ENCODE measurements at places on chromosomes 16 and 17. TPM values are rescaled to one million over a fixed set of nuclear protein-coding genes. Genes with fewer than 3 reads are reported as not detected.

GRCh38 chr16:85619101-85619891, 6.2 kb downstream of the GSE1 start:
- no peak for DNase-seq
- H3K4me3 ChIP-seq = no peak overlapping the region
- H3K27ac ChIP-seq = no peak overlapping the region
- no peaks in the 10 kb centered on the region for H3K27me3 ChIP-seq

GRCh38 chr17:51890710-51891109, 267.8 kb downstream of the CA10 start:
- DNase-seq = no peak
- H3K27ac ChIP-seq = no peak overlapping the region
- no peaks in the 10 kb centered on the region for H3K27me3 ChIP-seq
- H3K4me3 ChIP-seq = no peak overlapping the region
- H3K36me3 ChIP-seq = no peaks in the 10 kb centered on the region
- H3K4me1 ChIP-seq = no peaks in the 10 kb centered on the region

GRCh38 chr17:42928714-42929496, 28.3 kb downstream of the G6PC1 start:
- H3K27me3 ChIP-seq = no peaks in the 10 kb centered on the region
- no peak overlapping the region for H3K4me3 ChIP-seq
- peak overlapping the region; percentile 34 for H3K27ac ChIP-seq
- H3K36me3 ChIP-seq = no peaks in the 10 kb centered on the region
- no peaks in the 10 kb centered on the region for H3K4me1 ChIP-seq

DNA sequence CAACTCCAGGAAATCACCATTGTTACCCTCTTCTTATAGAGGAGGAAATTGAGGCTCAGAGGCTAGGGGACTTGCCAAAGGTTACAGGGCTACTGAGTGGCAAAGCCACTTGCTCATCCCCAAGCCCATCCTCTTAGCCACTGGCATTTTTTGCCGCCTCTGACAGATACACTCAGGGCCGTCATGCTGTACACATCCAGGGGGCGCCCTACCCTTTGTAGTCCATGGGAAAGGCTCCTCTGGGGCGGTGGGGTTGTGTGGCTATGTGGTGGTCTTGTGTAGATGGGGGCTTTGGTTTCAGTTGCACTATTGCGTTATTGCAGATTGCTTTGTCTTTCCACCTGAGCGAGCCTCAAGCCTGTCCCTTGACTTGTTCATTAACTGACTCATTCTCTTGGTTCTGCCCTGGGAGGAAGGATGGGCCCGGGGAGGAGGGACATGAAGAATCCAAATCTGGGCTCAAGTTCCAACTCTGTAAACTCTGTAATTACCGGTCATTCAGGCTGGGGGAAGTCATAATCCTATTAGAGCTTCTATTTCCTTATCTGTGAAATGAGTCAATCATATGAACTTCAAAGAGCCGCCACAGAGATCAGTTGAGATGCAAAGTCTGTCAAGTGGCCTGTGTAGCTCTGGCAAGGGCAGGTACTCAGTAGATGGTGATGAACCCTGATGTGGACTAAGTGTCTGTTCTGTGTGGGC, 2.8 kb downstream of the NOS2 start:
- peaks cover 24% of the 10 kb centered on the region for H3K27me3 ChIP-seq
- peaks cover 5% of the 10 kb centered on the region for H3K4me1 ChIP-seq
- no peak overlapping the region for H3K4me3 ChIP-seq
- H3K36me3 ChIP-seq = no peaks in the 10 kb centered on the region
- DNase-seq = no peak
- H3K27ac ChIP-seq = no peak overlapping the region

DNA sequence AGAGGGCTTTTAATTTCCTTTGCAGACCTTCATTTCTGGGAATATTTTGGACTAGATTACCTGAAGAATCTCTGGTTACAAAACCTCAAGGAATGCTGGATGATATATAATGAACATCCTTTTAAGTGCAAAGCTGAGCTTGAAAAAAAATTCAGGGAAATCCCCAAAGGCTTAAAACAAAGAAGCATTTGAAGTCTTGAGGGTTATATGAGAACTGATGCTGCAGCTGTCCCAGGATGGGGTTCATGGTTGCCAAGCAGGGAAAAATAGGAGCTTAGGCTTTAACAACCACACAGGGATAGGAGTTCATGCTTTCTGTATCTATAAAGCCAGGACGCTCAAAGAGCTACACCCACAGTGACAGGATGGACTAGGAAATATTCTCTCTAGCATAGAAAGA, 150.4 kb upstream of the IRX5 start:
- no peak overlapping the region for H3K27ac ChIP-seq
- no peaks in the 10 kb centered on the region for H3K4me1 ChIP-seq
- DNase-seq = no peak

- H3K4me1 ChIP-seq = no peaks in the 10 kb centered on the region
- no peak overlapping the region for H3K4me3 ChIP-seq
- H3K36me3 ChIP-seq = no peaks in the 10 kb centered on the region
- DNase-seq = no peak
Measured at GRCh38 chr17:4440690-4441686, 7.2 kb downstream of the SPNS3 start.

DNA sequence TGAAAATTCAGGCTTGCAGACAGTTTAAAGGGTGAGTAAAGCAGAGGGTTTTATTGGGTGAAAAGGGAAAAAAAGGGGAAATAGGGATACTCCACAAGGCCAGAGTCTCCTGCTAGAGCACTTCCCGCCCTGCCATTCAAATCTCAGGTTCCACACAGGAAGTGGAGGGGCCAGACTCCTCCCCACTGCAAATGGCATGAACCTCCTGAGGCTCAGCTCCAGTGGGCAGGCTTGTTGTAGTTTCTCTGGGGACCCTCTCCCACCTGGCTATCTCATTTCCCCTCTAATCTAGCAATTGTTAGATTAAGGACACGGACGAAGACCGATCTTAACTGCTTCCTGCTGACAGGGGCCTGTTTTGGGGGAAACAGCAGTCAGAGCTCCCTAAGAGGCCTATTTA, 43.4 kb downstream of the TAOK1 start:
- no peak for DNase-seq
- no peak overlapping the region for H3K27ac ChIP-seq
- H3K36me3 ChIP-seq = no peaks in the 10 kb centered on the region
- peak overlapping the region; percentile 9 for H3K4me3 ChIP-seq
- no peaks in the 10 kb centered on the region for H3K27me3 ChIP-seq

DNA sequence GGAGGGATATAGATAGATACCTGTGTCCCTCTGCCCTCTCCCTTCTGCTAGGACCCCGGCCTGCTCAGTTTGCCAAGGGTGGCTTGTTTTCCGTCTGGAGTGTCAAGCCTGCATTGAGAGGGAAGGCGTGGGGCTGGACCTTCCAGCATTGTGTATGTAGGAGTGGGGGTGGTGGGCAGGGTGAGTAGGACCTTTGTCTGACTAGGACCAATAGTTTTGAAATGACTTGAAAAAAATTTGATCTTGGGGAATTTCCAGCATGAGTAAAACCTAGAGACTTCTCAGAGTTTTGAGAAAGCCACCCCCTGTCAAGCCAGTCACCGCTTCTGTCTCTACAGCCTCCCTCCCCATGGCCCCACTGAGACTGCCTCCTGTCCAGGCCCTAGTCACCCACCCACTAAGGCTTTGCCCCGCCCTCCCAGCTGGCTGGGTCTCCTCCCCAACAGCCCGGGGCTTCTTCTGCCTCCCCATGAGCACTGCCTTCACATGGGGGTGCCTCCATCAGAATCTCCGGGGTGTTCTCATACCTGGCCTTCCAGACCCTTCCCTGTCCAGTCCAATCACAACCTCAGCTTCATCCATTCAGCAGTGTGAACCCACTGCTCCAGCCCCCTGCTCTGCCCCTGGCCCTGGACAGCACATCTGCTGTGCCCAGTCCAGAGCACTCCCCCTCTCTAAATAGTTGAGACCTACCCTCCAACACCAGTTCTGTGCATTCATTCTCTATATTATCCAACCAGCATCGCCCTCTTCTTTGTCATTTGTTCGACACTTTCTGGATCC, 207.0 kb downstream of the MSI2 start:
- no peaks in the 10 kb centered on the region for H3K27me3 ChIP-seq
- no peak overlapping the region for H3K27ac ChIP-seq
- no peak for DNase-seq
- peaks cover 28% of the 10 kb centered on the region for H3K4me1 ChIP-seq
- H3K4me3 ChIP-seq = no peak overlapping the region

DNA sequence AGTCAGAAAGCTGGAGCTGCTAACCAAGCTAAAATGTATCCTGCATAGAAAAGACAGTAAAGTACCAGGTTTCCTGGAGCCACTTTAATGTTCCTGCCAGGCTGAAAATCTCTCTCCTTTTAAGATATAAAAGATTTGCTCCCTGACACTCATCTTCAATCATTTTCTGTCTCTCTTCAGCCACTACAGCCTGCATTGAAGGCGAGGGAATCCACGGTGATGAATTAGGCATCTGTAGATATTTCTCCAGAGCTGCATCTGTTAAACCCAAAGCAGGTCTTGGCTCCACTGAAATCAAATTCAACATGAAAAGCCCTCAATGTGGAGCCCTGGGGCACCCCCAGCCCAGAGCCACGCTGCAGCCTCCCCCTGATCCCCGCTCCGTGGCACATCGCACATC, 94.7 kb upstream of the CRHR1 start:
- no peaks in the 10 kb centered on the region for H3K4me1 ChIP-seq
- no peak overlapping the region for H3K4me3 ChIP-seq
- H3K36me3 ChIP-seq = no peaks in the 10 kb centered on the region

GRCh38 chr16:84048871-84049270, 6.3 kb upstream of the SLC38A8 start:
- H3K4me3 ChIP-seq = no peak overlapping the region
- DNase-seq = peak; percentile 39
- H3K27me3 ChIP-seq = no peaks in the 10 kb centered on the region

GRCh38 chr16:18836702-18837101, 35.4 kb upstream of the ARL6IP1 start:
- peaks cover 4% of the 10 kb centered on the region for H3K4me1 ChIP-seq
- no peak overlapping the region for H3K27ac ChIP-seq
- H3K4me3 ChIP-seq = no peak overlapping the region
- DNase-seq = no peak

DNA sequence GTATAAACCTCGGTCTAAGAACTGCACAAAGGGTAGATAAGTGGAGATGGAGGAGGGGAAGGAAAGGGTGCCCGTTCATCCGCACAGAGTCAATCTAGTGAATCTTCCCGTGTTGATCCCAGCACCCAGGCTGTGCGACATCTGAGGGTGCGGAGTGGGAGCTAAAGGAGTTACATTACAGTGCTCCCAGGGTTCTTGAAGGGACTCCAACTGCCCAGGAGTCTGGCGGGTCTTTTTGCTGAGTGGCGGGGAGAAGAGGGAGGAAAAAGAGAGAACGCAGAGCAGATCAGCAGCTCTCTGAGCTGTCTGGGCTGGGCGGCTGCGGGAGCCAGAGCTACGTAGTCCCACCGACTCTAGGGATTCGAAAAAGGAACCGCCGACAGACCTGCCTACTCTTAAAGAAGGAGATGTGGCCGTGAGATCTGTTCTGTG, 1.6 kb upstream of the CA10 start:
- H3K27ac ChIP-seq = no peak overlapping the region
- peaks cover 31% of the 10 kb centered on the region for H3K27me3 ChIP-seq
- no peak for DNase-seq
- no peaks in the 10 kb centered on the region for H3K36me3 ChIP-seq
- H3K4me1 ChIP-seq = no peaks in the 10 kb centered on the region
- no peak overlapping the region for H3K4me3 ChIP-seq

DNA sequence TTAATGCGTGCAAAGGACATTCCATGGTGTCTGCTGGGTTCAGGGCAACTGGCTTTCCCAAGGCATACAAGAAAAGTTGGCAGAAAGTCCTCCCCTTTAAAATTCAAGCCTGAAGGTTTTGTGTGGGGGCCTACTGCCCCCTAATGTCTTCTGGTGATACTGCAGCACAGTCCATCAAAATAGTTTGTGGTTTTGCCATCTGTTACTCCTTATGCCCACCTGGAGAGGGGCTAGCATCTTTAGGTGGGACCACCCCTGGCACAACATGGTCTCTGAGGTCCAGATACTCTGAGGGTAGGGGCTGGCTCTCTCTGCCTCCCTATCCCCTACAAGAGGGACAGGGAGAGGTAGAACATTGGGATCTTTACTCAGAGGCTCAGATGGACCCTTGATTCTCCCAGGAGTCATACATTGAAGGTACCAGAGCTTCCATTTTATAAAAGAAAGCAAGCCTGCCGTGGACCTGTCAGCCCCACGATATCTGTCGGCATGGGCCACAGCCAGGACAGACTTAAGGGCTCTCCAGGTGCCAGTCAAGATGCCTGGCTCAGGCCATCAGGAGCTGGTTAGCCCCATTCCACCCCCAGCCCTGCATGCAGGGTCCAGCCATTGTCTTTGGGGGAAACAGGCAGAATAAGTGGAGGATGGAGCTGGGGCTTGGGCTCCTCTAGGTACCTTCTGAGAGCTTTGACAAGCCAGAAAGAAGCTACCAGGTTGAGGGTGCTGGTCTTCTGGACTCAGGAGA, 6.3 kb downstream of the ESRP2 start:
- H3K4me3 ChIP-seq = no peak overlapping the region
- peaks cover 41% of the 10 kb centered on the region for H3K36me3 ChIP-seq
- H3K4me1 ChIP-seq = peaks cover 32% of the 10 kb centered on the region
- H3K27ac ChIP-seq = peak overlapping the region; percentile 80
- no peak for DNase-seq

GRCh38 chr17:11557727-11558452, 40.4 kb upstream of the DNAH9 start:
- no peak for DNase-seq
- no peaks in the 10 kb centered on the region for H3K36me3 ChIP-seq
- H3K4me1 ChIP-seq = no peaks in the 10 kb centered on the region
- no peaks in the 10 kb centered on the region for H3K27me3 ChIP-seq

- H3K4me3 ChIP-seq = no peak overlapping the region
- H3K4me1 ChIP-seq = peaks cover 84% of the 10 kb centered on the region
- peak; percentile 81 for DNase-seq
- H3K36me3 ChIP-seq = no peaks in the 10 kb centered on the region
- peak overlapping the region; percentile 87 for H3K27ac ChIP-seq
- H3K27me3 ChIP-seq = no peaks in the 10 kb centered on the region
Measured at GRCh38 chr17:40019140-40019991, 4.1 kb downstream of the CSF3 start.

- no peaks in the 10 kb centered on the region for H3K27me3 ChIP-seq
- H3K27ac ChIP-seq = no peak overlapping the region
- H3K36me3 ChIP-seq = no peaks in the 10 kb centered on the region
- no peak for DNase-seq
- H3K4me3 ChIP-seq = no peak overlapping the region
Measured at GRCh38 chr17:20989991-20990855, 52.6 kb downstream of the USP22 start.

GRCh38 chr16:89864527-89864820, 8.9 kb upstream of the TCF25 start:
- DNase-seq = no peak
- peaks cover 7% of the 10 kb centered on the region for H3K27me3 ChIP-seq
- H3K36me3 ChIP-seq = no peaks in the 10 kb centered on the region
- H3K27ac ChIP-seq = peak overlapping the region; percentile 41
- no peaks in the 10 kb centered on the region for H3K4me1 ChIP-seq
- H3K4me3 ChIP-seq = no peak overlapping the region

The CACNA1H gene
- 2.0 TPM for total RNA-seq

The WNT9B gene
- not detected for total RNA-seq

The EPX gene
- total RNA-seq = not detected

The ORC6 gene
- 0.41 TPM for total RNA-seq

The CCDC78 gene
- total RNA-seq = not detected

Measured in psoas muscle (tissue), 8 donors.